MM.1S (cell line): ENCODE measurements at places on chromosomes 3 and 15.

DNA sequence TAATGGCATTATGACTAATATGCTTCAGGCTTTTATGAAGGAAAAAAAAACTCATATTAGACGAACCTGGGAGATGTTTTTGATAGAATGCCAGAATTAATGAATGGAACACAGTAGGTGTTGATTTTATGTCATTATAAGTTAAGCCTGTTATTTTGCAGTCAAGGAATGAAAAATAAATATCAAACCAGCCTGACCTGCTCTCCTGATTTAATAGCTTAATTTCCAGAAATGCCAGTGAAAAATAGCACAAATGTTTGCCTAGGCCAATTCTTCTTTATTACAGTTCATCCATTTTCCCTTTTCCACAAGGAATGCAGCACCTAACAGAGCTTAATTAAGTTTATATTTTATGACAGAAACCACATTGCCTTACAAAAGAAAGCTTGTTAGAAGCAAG is 292.0 kb downstream of the TBL1XR1 start:
- no peak for DNase-seq

GRCh38 chr3:10198761-10199649 is 34.3 kb downstream of the IRAK2 start:
- DNase-seq = peak; percentile 87

GRCh38 chr3:52257911-52258310 is 12.4 kb downstream of the PPM1M start:
- DNase-seq = no peak

DNA sequence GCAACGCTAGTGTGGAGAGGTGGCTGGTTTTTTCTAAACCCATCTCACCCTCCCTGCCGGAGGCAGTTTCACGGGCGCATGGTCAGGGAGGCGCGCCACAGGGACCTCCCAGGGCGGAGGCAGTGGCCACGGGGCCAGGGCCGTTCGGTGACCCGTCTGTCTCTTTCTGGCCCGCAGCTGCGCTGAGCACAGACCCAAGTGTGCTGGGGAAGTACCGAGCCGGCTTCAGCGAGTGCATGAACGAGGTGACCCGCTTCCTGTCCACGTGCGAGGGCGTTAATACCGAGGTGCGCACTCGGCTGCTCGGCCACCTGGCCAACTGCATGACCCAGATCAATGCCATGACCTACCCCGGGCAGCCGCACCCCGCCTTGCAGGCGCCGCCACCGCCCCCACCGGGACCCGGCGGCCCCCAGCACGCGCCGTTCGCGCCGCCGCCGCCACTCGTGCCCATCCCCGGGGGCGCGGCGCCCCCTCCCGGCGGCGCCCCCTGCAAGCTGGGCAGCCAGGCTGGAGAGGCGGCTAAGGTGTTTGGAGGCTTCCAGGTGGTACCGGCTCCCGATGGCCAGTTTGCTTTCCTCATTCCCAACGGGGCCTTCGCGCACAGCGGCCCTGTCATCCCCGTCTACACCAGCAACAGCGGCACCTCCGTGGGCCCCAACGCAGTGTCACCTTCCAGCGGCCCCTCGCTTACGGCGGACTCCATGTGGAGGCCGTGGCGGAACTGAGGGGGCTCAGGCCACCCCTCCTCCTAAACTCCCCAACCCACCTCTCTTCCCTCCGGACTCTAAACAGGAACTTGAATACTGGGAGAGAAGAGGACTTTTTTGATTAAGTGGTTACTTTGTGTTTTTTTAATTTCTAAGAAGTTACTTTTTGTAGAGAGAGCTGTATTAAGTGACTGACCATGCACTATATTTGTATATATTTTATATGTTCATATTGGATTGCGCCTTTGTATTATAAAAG is 1.8 kb downstream of the HES1 start:
- DNase-seq = peak; percentile 95

DNA sequence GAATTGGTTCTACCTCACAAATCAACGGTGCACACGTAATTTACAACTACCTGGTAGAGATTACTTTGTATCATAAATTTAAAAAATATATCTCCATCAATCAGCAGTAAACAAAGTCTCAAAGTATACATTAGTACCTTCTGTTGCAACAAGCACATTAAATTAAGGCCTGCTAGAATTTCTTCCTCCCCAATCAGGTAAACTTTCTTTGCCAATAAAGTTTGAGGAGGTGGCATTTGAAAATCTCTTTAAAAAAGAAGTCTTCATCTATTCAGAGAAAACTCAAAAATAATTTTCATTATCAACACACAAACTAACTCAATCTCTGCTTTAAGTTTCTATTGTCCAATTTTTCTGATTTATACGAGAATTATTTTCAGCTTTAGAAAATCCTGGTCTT is 4.4 kb downstream of the CCNL1 start:
- DNase-seq = no peak

GRCh38 chr3:156516284-156516683 is 38.6 kb downstream of the SSR3 start:
- DNase-seq = no peak

- no peak for DNase-seq
Measured at GRCh38 chr15:93300796-93301195, 211.8 kb upstream of the RGMA start.

- DNase-seq = no peak
Measured at GRCh38 chr3:58535531-58536500, 1.2 kb downstream of the ACOX2 start.
